Caudate nucleus (tissue), 63 donors: ENCODE measurements at places on chromosomes 1 and 21.

- no peak for DNase-seq
Measured at GRCh38 chr1:15188678-15189077, 35.1 kb downstream of the TMEM51 start.

DNA sequence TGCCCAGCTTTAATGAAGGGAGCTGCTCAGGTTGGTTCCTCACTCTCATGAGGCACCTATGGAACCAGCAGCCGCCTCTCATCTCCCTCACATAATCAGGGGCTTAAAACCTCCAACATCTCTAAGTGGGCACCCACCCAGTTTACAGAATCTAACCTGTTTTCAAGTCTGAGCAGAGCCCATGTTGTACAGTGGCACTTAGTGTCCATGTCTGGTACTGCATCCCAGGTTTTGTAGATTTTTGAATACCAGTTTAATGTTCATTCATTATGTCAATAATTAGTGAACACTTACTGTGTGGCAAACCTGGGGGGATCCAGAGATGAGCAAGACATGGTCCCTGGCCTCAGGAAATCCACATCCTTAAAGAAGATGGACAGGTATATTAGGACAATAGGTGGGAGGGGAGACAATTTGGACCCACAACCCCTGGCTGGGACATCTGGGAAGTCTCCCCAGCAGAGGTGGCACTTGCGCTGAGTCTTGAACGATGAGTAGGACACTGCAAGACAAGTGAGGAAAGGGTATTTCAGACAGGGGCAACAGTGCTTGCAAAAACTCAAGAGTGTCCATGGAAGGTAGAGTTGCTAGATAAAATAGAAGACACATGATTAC, 83.3 kb downstream of the LACTBL1 start:
- no peak for DNase-seq

DNA sequence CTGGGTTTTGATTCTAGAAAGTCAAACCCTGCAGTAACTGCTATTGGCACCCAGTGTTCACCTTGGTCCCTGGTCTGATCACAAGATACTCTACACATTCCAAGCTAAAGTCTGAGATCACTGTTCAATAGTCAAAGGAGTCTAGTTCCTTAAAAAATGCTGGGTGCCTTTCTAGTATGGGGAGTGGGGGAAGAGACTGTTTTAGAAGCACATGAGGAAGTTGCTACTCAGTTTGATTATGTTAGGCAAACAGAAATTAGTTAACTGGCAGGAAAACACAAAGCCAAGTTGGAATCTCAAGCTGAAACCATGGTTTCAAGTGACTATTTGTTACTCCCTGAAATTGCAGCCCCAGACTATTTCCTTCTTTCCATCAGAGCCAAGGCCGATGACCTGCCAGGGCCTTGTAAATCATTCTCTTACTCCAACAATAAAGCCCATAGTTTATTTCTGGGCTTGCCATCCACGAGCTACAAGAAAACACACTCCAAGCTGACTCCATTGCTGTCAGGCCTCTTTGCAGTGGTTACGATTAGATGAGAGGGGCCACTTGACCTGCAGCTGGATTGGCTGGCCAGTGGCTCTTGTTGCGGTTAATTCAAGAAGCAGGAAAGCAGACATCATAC, 21.1 kb upstream of the VTCN1 start:
- no peak for DNase-seq

GRCh38 chr1:61089338-61089737, 7.0 kb downstream of the NFIA start:
- DNase-seq, result no peak

DNA sequence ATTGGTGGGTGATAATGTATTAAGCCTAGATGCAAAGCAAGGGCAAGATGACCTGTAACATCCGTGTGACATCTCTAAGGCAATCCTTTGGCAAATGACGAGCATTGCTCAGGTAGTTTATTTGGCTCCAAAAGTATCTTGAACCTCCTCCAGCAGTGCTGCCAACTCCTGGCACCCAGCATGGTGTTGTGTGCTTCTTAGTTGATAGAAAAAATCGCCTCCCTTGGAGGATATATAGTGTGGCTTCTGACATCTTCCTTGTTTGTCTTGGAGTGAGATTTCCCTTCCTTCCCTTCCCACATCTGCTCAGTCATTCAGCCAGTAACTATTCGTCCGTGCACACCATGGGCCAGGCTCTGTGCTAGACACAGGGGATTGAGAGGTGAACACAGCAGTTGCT, 121.8 kb downstream of the TOMM20 start:
- no peak for DNase-seq

DNA sequence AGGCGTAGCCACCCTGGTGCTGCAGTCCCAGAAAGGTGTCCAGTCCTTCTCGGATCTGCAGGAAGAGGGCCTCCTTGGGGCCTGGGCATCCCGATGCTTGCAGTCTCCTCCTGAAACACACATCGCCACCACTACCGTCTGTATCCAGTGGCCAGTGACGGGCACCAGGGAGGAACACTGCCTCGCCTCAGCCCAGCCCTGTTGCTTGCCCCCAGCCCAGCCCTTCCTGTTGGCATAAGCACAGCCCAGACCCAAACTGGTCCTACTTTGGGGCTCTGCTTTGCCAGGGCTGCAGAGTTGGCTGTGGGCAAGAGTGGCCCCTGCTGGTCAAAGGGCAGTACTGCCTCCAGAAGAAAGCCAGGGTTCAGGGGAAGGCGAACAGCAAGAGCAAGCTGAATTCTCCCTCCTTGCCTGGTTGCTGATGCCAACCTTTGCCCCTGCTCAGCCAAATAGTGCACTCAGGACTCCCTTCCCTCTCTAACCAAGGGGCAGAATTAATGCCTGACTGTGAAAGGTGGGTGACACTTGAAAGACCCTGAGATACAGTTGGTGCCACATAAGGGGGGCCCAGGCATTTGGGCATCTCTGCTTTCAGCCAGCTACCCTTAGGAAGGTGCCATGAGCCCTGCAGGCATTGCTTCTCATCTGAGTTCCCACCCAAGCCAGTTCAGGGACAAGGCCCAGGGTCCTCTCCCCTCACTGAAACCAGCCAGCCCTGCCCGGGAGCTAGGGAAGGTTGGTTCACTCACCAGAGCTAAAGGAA, 11.1 kb upstream of the ARHGEF2 start:
- peak; percentile 86 for DNase-seq

- DNase-seq, result no peak
Measured at GRCh38 chr1:55073187-55073916, 34.0 kb downstream of the PCSK9 start.

- DNase-seq, result no peak
Measured at GRCh38 chr21:42745511-42746239, 92.3 kb downstream of the PDE9A start.

DNA sequence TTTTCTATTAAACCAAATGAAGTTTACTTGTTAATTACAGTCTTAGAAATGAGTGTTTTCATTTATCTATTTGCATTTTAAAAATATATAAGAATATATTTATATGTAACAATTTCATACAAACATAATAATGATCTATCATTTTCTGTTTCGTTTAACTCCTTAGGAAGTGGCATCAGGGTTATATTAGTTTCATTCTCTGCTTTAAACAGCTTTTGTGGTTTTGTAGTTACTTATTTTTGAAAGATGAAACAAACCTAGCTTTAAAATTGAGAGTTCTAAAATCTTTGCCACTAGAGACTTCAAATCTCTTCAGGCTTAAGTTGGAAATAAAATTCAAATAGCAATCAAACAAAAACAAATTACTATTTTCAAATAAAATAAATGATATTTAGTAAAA, 2110.6 kb downstream of the MRPL39 start:
- DNase-seq, result no peak
